ENCODE measurements at places on chromosomes 2 and 18. TPM values are rescaled to one million over a fixed set of nuclear protein-coding genes. Genes with fewer than 3 reads are reported as not detected.

The ZFP36L2 gene
- total RNA-seq, result 98.6 TPM

The DSG4 gene
- not detected for total RNA-seq

The CRYBA2 gene
- not detected for total RNA-seq

The C1GALT1C1L gene
- not detected for total RNA-seq

The WDR33 gene
- 80.3 TPM for total RNA-seq

The NAB1 gene
- 32.7 TPM for total RNA-seq

The TMEM37 gene
- total RNA-seq, result not detected

The KCNK3 gene
- total RNA-seq, result not detected

The ZC3H8 gene
- total RNA-seq, result 26.2 TPM

The RGPD4 gene
- total RNA-seq, result 0.67 TPM

The TET3 gene
- 14.9 TPM for total RNA-seq

The TWIST2 gene
- total RNA-seq, result not detected

Data from activated CD8-positive, alpha-beta memory T cell treated with anti-CD3 and anti-CD28 coated beads for 36 hours (primary cell).